Activated T-helper 1 cell treated with anti-CD3 and anti-CD28 coated beads, Interleukin-2, amount 50 U/mL, for 16 hours (primary cell): ENCODE measurements at places on chromosomes 13 and 19.

GRCh38 chr13:87975035-87975434, 303.9 kb downstream of the SLITRK5 start:
- no peak for DNase-seq

DNA sequence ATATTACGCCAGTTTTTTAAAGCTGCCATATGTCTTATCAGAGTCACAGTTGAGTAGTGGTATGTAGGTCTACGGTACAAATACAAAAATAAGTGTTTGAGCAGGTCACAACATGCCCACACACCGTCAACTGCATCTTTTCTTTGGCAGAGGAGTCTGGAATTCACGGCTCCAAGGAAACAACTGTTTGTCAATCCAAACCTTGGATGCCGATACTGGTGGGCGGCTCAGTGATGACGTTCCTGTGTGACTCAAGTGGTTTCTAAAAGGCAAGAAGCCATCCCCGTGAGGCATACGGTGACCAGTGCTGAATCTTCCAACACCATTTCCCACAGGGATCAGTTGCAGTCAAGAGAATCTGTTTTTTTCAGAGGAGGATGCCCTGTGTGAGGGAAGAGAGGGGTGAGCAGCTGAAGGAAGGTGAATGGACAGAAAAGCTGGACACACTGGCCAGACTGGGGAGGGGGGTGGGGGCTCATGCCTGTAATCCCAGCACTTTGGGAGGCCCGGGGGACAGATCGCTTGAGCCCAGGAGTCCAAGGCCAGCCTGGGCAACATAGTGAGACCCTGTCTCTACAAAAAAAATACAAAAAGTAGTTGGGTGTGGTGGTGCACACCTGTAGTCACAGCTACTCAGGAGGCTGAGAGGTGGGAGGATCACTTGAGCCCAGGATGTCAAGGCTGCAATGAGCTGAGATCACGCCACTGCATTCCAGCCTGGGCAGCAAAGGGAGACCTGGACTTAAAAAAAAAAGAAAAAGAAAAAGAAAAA, 22.8 kb upstream of the CEBPG start:
- DNase-seq, result no peak

GRCh38 chr13:35769812-35770211, 293.3 kb upstream of the MAB21L1 start:
- no peak for DNase-seq

DNA sequence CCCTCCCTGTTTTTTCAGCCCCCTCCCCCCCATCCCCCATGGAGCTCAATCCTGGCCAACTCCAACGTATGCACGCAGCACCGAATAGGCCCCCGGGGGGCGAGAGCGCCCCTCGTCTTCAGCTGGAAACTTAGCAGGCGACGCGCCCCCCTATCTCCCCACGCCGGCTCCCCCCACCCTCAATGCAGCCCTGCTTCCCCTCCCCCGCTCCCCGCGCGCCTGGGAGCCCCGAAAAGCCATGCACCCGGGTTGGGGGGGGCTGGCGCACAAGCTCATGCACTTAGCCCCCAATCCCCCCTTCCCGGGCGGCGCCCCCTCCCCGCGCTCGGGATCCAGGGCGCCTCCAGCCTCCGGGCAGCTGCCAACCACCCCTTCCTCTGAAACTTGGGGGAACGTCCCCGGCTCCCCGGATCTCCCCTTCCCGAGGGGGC, 508 bp downstream of the ZBTB7A start:
- no peak for DNase-seq

GRCh38 chr19:46189971-46190888, 39.3 kb upstream of the IGFL1 start:
- no peak for DNase-seq

- DNase-seq, result peak; percentile 92
These were observed 7.5 kb upstream of the ARHGEF18 start for GRCh38 chr19:7340959-7341837.

DNA sequence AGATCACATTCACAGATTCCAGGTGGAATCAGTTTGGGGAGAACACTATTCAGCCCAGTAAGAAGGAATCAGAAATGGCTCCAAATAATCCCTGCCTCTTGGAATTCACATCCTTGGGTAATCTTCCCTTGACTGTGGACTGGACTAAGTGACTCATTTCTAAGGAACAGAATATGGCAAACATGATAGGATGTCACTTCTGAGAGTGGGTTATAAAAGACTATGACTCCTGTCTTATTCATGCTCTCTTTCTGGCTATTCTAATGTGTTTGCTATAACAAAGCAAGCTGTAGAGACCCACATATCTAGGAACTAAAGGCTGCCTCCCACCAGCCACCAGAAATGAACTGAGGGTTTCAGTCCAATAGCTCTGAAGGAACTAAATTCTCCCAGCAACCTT, 37.8 kb downstream of the MBD3L2B start:
- DNase-seq, result no peak

DNA sequence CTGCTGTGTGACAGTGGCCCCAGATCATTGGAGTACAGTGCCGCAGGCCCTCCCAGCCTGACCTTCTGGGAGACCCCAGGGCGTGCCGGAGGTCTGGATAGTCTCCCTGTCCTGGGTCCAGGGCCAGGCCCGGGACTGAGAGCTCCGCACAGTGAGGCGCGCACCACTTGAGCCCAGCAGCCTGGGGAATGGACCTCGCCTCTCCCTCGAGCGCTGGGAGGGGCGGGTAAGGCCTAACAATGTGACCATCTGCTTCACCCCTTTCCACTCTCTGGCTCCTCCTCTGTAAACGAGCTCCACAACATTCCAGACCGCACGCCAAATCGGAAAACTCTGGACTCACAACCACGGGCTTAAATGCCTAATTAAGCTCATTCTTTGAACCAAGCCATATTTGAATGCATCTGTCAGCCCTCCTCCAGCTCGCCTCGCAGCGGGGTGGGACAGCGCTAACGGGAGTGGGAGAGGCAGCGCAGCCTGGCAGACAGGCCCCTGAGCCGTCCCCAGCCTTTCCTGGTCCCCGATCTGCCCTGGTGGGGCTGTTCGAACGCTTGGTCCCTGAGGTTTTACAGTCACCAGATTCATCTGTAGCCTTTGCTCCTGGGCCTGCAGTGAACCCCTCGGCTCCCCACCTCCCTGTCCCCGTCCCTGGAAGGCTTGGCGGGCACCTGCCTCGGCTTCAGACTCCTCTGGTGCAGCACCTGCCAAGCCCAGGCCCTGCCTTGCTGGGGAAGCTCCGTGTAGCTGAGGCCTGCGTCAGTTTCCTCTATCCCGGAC, 120.7 kb upstream of the VSTM2B start:
- no peak for DNase-seq

DNA sequence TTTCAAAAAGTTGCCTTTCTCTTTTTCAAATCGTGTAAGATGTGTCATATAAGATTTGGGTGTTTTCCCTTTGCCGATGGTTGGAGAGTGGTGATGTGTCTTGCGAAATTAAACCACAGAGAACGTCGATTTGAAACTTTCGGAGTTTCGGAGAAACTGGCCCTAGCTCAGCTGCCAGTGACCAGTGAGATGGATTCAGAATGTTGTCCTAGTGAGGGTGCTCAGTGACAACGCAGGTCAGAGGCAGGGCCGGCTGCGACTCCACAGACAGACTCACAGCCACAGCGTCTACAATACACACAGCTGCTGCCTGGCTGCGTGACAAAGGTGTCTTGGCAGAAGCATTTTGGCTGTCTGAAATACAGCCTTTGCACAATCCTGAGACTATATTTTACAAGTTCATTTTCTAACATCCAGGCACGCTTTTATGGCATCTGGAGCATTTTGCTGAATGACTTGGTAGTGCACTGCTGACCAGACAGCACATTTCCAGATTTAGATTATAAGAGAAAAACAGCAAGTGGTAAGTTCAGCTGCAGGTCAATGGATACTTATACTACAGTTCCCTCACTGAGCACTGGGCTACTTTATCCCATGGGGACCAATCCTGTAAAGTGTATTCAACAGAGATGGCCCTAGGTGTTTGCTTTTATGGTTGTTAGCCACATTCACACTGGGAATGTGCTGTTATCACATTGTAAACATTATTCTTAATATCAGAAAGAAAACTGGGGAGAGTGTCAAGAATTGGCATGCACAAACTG, 207.5 kb downstream of the KCNRG start:
- DNase-seq, result no peak

DNA sequence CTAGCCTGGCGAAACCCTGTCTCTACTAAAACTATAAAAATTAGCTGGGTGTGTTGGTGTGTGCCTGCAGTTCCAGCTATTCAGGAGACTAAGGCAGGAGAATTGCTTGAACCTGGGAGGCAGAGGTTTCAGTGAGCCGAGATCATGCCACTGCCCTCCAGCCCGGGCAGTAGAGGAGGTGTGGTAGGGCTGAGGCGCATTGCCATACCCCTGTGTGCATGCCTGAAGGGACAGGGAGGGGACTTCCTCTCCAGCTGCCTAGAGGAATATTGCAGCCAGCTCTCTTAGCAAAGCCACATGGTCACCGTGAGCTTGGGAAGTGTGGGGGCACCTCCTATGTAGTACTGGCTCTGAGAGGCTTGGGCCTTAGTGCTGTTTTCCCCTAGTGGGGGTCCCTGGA, 29.2 kb upstream of the PEPD start:
- DNase-seq, result no peak

- no peak for DNase-seq
These were observed 87.8 kb downstream of the LMO7 start for GRCh38 chr13:75723901-75724300.

DNA sequence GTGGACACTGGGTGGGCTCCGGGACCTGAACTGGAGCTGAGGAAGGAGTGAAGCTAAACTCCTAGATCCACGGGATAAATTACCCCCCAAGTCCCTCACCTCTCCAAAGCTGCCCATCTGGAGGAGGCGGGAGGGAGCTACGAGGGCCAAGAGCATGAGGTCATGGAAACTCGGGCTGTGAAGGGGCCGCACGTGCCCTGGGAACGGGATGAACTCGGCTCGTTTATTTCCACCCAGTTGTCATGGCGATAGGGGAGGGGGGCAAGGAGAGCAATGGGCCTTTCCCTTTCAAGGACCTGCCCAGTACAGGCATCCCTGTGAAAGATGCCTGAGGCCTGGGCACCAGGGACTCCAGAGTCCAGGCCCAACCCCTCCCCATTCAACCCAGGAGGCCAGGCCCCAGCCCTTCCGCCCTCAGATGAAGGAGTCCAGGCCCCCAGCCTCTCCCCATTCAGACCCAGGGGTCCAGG, 3.8 kb downstream of the PPP1R12C start:
- DNase-seq, result no peak

- no peak for DNase-seq
These were observed 665 bp downstream of the GPX4 start for GRCh38 chr19:1104311-1105007.

DNA sequence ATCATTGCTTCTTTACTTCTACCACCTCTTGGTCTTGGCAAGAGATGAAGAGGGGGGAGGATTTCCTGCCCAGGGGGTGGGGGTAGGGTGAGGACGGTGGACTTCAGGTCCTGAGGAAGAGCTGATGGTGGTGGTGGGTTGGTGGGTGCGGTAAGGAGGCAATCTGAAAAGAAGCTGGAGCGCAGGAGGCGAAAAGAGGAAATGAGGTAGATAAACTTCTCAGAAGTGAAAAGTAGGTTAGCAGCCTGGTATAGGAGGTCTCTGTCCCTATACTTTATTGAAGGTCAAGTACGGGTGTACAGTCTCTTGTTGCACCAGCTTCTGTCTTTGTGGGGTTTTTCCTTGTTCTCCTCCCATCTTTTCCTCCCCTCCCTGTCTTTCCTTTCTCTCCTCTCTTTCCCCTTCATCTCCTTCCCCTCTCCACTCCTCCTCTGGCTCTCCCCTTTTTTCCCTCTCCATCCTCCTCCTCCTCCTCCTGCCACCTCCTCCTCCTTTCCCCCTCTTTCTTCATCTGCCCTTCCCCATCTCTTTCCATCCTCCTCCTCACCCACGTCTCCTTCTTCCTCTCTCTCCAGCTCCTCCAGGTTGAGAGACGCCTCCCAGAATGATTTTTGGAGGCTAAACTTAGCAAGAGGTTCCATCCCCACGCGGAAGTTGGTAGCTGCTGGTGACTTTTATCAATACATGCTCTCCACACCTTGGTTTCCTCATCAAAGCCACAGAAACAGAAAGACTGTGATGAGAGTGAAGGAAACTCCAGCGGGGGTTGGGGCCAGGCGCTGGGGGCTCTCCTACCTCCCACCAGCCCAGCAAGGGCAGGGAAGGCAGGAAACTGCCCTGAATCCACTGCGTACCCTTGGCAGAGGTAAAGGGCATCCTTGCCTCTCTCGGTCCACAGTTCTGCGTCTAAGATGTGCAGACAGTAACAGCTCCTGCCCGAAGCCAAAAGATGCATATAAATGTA, 15.3 kb downstream of the TNFSF14 start:
- peak; percentile 37 for DNase-seq

GRCh38 chr19:3944018-3944721, 11.3 kb downstream of the NMRK2 start:
- no peak for DNase-seq

DNA sequence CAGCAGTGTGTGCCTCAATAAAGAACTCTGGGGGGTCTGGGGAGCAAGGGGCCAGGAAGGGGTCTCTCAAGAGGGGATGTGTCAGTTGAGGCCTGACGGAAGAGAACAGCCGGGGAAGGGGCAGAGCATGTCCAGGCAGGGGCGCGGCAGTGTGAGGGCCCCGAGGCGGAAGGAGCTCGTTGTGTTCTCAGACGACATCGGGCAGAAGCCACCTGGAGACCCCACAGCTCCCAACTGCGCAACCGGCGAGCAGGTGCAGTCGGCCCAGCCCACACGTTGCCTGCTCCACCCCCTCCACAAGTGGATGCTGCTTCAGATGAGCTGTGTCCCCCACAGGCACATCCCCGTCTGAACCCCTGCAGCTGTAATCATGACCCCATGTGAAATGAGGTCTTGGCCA, 4.9 kb downstream of the CACTIN start:
- DNase-seq, result no peak

DNA sequence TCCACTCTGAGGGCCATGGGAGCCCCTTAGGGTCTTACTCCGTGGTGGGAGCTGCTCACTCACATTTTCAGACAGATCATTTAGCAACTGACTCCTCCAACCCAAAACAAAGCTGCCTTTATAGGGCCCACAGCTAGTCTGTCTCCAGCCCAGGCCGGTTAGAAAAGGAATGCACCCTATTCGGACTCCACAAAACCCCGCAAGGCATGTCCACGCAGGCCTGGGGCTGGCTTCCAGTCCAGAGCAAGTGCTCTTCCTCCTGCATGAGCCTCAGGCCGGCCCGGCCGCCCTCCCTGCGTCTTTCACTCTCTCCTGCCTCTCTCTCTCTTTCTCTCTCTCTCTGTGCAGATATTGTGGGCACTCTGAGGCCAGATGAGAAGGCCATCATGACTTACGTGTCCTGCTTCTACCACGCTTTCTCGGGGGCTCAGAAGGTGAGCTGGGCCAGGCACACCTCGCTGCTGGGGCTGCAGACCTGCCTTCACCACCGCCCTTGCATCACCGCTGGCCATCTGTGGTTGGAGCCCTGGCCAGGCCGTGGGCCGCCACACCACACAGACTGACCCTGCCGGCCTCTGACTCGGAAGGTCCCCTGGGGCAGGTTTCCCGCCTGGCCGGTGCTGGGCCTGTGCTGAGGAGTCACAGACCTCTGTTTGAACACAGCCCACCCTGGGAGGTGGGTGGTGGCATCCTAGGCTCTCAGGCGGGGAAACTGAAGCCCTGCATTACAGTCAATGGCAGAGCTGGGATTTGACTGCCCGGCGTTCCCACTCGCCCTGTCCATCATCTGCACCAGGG, 33.1 kb downstream of the CAPN12 start:
- DNase-seq, result no peak
